GM12892 (cell line): ENCODE measurements at places on chromosomes 7 and 10.

DNA sequence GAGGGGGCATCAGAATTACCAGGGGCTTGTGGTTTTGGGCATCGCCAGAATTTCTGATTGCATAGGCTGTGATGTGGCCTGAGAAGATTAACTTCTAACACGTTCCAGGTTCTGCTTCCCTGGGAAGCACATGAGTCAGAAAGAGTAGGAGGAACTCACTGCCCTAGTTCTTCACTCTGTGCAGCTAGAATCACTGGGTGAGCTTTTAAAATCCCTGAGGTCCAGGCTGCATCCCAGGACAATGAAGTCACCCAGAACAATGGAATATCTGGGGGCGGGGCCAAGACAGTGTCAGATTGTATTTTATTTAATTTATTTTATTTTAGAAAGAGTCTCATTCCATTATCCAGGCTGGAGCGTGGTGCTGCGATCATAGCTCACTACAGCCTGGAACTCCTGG is 636.5 kb downstream of the CALN1 start:
- no peak for DNase-seq

- DNase-seq, result no peak
Measured at GRCh38 chr7:268991-269390, 21.0 kb upstream of the FOXL3 start.

GRCh38 chr10:106500041-106500924 is 664.2 kb downstream of the SORCS1 start:
- DNase-seq, result no peak

DNA sequence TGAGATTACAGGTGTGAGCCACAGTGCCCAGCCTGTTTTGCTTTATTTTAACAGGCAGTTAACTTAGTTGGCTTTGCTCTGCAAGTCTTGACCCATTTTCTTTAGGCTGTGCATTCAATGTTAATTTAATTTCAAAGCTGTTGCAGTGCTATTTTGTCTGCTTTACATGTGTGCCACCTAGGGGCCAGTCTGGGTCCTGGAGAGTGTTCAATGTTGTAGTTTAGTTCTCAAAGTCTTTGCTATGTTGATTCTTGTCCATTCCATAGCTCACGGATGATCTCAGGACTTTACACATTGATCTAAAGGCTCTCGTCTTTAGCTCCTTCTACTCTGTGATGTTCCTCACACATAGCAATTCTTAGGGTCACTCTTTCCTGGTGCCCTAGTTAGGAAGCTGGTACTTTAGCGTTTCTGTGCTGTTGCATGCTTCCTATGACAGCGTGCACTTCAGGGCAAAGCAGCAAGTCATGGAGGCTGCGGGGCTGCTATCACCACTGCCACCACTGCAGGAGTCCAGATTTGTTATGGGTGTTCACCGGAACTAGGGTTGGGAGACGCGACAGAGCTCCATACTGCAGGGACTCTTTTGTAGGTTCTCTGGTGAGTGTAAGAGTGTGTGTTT is 16.4 kb upstream of the ABCA13 start:
- no peak for DNase-seq
